ENCODE measurements at places on chromosomes 11 and 22.
A peak's percentile ranks its signal among the peaks of the same experiment; 100 is the strongest.

DNA sequence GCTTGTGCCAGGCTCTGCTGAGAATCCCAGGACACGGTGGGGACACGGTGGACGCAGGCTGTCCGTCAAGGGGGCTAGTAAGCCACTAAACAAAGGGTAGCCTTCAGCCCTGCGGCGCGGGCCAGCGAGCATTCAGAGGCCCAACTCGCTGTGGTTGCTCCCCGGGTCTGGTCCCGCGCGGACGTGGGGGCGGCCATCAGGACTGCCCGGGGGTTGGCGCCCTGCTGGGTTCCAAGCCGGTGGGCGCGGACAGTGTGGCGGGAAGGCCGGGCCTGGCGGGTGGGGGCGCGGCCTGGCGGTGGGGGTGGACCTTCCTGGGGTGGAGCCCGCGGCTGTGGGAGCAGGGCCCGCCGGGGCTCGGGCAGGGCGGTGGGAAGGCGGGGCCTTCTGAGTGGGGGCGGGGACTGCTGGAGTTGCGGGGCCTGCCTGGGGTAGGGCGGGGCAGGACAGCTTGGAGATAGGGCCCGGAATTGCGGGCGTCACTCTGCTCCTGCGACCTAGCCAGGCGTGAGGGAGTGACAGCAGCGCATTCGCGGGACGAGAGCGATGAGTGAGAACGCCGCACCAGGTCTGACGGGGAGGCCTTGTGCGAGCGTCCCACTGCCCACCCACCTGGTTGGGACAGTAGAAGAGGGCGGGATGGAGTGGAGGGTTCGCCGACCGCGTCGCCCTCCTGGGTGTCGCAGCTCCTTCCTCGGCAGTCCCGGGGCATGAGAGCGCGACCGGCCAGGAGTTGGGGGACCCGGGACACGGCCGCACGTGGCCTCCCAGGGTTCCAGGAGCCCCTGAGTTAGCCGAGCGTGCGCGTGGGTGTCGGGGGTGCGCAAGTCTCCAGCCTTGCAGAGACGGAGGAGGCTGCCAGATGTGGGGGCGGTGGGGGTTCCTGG, at the start of gene SERHL2:
Gene SERHL2 (plus strand): TSS at position 482 of the 887 bp plus-strand sequence. CDS start 65 bp downstream, at position 547.
- peak; percentile 96 for DNase-seq

DNA sequence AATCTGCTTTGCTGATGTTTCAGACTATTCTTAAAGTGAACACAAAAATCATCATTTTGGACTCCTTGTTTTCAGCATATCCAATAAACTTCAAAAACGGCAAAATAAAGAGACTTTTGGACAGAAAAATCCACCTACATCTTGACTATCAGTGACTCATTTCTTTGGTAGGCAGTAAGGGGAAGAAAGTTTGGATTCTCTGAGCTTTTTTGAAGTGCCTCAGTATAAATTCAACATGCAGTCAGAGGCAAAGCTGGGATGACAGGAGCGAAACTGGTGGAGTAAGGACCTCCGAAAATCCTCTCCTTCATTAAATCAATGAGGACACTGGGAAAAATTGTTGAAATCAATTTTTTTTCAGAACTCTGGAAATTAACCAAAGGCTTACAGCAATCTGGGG, 29.7 kb downstream of the EFCAB6 start:
- no peak for DNase-seq

- no peak for DNase-seq
These were observed 200.5 kb upstream of the CHORDC1 start for GRCh38 chr11:90423378-90423777.

GRCh38 chr11:30816959-30817880, 231.1 kb upstream of the MPPED2 start:
- no peak for DNase-seq

- DNase-seq, result no peak
These were observed 33.0 kb upstream of the RIC3 start for GRCh38 chr11:8201644-8202365.

DNA sequence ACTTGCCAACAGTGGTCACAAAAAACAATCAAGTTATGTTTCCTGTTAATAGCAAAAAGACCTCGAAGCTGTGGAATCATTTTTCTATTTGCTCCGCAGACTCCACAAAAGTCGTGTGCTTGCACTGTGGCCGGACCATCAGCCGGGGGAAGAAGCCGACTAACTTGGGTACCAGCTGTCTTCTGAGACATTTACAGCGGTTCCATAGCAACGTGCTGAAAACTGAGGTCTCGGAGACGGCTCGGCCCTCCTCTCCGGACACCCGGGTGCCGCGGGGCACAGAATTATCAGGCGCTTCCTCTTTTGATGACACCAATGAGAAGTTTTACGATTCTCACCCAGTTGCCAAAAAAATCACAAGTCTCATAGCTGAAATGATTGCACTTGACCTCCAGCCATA, 31.6 kb downstream of the ZBED4 start:
- no peak for DNase-seq

DNA sequence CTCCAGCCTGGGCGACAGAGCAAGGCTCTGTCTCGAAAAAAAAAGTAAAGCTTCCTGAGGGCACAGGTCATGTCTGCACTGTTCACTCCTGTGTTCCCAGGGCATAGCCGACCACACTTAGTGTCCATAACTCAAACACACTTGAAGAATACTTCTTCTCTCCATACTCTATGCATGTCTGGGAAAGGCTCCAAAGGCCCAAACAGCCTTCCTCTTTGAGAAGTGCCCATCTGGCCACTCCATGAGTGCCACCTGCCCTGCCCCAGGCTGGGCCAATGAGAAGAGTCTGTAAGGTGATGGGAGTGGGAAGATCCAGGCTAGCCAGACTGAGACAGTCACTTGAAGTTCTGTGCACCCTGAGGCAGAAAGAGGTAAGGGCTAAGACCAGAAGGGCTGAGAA, 24.7 kb downstream of the DGCR2 start:
- DNase-seq, result no peak

- peak; percentile 76 for DNase-seq
These were observed 945 bp downstream of the CREBZF start for GRCh38 chr11:85663753-85664614.

DNA sequence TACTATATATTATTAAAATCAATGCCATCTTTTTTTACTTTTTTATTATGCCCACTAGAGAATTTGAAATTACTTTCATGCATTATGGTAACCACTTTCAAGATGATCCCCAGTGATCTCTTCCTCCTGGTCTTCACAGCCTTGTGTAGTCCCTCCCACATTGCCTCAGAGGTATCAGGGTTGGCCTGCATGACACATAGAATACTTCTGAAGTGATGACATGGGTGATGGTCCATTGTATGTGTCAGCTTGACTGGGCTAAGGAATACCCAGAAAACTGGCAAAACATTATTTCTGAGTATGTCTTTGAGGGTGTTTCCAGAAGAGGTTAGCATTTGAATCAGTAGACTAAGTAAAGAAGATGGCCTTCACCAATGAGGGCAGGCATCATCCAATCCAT, 14.2 kb upstream of the ISX start:
- DNase-seq, result no peak

GRCh38 chr22:20437613-20438426, at the start of gene SCARF2:
SCARF2 (minus strand) TSS chr22:20437825; CDS start chr22:20437754, 71 bp downstream.
- peak; percentile 99 for DNase-seq

- DNase-seq, result no peak
These were observed 727.4 kb downstream of the ETS1 start for GRCh38 chr11:127859941-127860354.

DNA sequence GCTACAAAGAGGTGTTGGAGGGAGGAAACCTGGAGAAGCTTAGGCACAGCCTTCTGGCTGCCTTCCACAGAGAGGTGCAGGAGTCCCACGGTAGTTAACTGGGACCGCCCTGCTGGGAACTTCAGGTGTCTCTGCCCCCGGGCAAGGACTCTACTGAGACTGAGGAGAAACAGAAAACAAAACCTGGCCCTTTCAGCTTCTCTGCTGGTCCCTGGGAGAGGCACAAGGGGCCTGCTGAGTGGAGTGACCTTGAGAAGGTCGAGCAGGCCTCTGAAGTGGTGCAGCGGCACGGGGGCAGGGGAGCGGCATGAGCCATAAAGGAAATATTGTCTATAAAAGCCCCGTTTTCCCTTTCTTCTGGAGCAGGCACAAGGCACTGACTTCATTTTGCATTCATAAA, 38.9 kb downstream of the NTM start:
- DNase-seq, result no peak

GRCh38 chr11:82756765-82757639, 23.3 kb upstream of the FAM181B start:
- DNase-seq, result no peak

All from osteoblast (primary cell).